ENCODE measurements at places on chromosomes 16 and 17. TPM values are rescaled to one million over a fixed set of nuclear protein-coding genes. Genes with fewer than 3 reads are reported as not detected.

DNA sequence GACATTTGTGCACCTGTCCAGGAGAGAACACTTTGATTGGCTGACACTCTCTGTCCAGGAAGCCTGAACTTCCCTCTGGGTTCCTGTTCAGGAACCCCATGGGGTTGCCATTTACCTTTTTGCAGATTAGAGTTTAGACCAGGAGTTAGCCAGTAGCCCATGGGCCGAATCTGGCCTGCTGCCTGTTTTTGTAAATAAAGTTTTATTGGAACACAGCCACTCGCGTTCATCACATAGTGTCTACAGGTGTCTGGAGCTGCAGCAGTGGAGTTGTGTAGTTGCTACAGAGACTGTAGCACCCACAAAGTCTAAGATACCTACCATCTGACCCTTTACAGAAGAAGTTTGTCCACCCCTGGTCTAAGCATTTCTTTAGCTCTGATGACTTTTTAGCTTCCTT lies 70.9 kb downstream of the ABCC1 start:
- H3K27me3 ChIP-seq = no peaks in the 10 kb centered on the region
- no peak overlapping the region for H3K27ac ChIP-seq
- no peaks in the 10 kb centered on the region for H3K36me3 ChIP-seq
- no peak overlapping the region for H3K4me3 ChIP-seq
- H3K4me1 ChIP-seq = no peaks in the 10 kb centered on the region

- no peaks in the 10 kb centered on the region for H3K27me3 ChIP-seq
- no peak overlapping the region for H3K27ac ChIP-seq
- peaks cover 16% of the 10 kb centered on the region for H3K4me1 ChIP-seq
- no peaks in the 10 kb centered on the region for H3K36me3 ChIP-seq
- peak; percentile 49 for DNase-seq
Observed at GRCh38 chr16:24701521-24701951, 27.9 kb upstream of the TNRC6A start.

GRCh38 chr16:12043953-12044352 lies 67.4 kb downstream of the SNX29 start:
- DNase-seq = no peak
- H3K27ac ChIP-seq = no peak overlapping the region
- no peaks in the 10 kb centered on the region for H3K27me3 ChIP-seq
- H3K4me3 ChIP-seq = no peak overlapping the region
- H3K4me1 ChIP-seq = no peaks in the 10 kb centered on the region
- no peaks in the 10 kb centered on the region for H3K36me3 ChIP-seq

DNA sequence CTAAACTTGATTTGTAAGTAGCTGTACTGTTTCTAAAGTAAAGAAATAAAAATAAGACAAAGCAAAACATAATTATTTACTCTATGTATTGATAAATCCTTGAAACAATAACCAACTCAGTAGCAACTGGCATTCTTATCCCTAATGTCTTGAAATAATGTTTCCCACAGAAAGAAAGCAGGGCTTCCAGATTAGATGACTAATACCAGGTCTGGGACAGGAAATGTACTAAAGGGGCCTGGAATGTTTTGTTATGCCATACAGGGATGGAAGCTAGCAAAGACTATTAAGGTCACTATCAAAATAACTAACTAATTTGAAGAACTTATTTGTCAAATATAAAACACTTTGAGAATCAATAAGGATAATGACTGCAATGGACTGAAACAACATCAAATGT lies 82.1 kb downstream of the CFDP1 start:
- no peak overlapping the region for H3K27ac ChIP-seq
- no peaks in the 10 kb centered on the region for H3K4me1 ChIP-seq
- H3K36me3 ChIP-seq = no peaks in the 10 kb centered on the region
- no peak for DNase-seq
- H3K4me3 ChIP-seq = no peak overlapping the region

DNA sequence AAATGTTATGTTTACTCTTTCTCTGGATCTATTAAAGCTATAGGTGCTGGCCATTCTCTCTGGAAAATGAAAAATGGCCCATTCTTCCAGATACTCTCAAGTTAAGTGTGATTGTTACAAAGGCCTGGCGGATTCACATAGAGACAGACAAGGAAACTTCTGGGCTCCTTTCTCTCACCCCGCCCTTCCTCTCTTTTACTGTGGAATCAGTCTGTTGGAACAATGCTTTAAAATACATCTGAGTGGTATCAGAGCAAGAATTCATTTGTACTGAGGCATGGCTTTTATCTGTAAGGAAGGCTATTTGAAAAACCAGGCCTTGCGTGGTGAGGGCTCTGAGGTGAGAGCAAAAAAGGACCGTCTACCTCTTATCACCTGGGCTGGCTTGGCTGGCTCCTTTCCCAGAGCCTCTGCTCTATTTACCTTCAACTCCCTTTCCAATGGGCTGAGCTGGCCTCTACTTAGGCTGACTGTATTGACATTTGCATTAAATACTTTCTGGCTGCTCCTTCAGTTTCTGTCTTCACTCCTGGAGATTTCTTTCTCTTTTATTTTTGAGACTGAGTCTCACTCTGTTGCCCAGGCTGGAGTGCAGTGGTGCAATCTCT lies 274.0 kb downstream of the PHKB start:
- H3K27me3 ChIP-seq = no peaks in the 10 kb centered on the region
- no peak for DNase-seq
- no peak overlapping the region for H3K27ac ChIP-seq
- H3K36me3 ChIP-seq = no peaks in the 10 kb centered on the region
- H3K4me1 ChIP-seq = no peaks in the 10 kb centered on the region
- H3K4me3 ChIP-seq = no peak overlapping the region

GRCh38 chr17:77237232-77238008 lies 96.7 kb downstream of the SEC14L1 start:
- no peak overlapping the region for H3K4me3 ChIP-seq
- DNase-seq = no peak
- H3K4me1 ChIP-seq = no peaks in the 10 kb centered on the region
- no peak overlapping the region for H3K27ac ChIP-seq
- H3K27me3 ChIP-seq = no peaks in the 10 kb centered on the region

DNA sequence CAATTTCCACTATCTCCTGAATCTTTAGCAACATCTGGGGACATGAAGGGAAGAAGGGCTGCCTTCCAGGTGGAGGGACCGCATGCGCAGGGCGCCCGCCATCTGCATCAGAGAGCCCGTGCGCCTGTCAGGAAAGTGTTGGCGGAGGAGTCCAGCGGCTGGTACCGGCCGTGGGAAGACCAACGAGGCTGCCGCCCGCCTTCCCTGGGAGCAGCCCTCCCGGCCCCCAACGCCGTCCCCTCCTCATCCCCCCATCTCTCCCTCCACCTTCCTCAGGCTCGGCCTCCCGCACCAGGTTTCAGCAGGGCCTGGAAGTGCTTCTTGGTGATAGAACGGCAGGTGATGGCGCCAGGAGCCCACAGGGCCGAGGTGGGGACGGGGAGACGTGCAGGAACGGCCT lies 8.8 kb downstream of the CLCN7 start:
- H3K4me1 ChIP-seq = no peaks in the 10 kb centered on the region
- no peak overlapping the region for H3K4me3 ChIP-seq
- H3K36me3 ChIP-seq = no peaks in the 10 kb centered on the region
- DNase-seq = no peak
- H3K27ac ChIP-seq = no peak overlapping the region

DNA sequence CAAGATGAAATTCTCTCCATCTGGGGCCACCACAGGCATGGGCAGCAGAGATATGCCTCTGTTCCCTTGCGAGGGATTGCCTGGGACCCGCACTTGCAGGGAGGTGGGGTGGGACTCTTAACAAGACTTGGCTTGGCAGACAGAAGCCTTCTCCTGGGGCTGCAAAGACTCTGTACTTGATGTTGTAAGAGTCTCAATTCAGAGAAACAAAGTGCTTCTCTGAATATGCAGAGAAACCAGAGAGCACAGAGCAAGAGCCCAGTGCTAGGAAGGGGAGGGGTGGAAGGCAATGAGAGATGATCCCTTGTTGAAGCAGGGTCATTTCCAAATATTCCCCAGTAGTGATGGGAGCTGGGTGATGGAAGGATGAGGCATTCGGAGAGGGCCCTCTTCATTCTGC lies 2.2 kb downstream of the MMP28 start:
- H3K27me3 ChIP-seq = peaks cover 6% of the 10 kb centered on the region
- DNase-seq = peak; percentile 6
- H3K4me1 ChIP-seq = no peaks in the 10 kb centered on the region

GRCh38 chr17:1673041-1673785 lies 11.5 kb downstream of the PRPF8 start:
- peaks cover 22% of the 10 kb centered on the region for H3K36me3 ChIP-seq
- no peak overlapping the region for H3K27ac ChIP-seq
- DNase-seq = no peak
- H3K4me3 ChIP-seq = no peak overlapping the region
- H3K27me3 ChIP-seq = no peaks in the 10 kb centered on the region

DNA sequence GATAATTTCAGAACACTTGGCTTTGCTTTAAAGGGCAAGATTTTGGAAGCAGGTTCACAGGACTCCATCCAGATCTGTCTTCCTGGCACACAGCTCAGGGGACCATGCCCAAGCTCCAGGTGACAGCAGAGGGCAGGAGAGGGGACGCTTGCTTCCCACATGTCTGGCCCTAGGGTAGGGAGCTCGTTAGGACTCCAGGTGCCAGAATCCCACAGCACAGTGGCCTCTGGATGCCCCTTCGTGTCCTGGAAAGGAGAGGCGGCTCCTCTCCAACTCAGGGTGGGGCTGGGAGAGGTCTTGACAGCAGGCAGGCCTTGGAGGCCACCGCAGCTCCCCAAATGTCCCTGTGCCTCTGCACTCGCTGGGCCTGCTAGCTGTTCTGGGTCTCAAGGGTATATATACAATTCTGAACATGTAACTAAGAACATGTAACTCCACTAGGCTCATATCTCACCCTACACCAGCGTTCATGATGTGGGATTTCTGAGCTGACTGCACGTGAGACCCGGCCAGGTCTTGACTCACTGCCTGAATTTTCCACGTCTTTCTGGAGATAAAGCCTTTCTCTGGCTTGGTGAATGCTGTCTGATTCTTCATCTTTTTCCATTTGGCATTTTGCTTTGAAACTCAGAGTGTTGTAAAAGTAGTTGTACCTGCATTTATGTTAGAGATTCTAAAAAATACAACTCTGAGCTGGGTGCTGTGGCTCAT lies 52.8 kb downstream of the MARCHF10 start:
- H3K27ac ChIP-seq = no peak overlapping the region
- no peak overlapping the region for H3K4me3 ChIP-seq
- no peaks in the 10 kb centered on the region for H3K27me3 ChIP-seq
- no peak for DNase-seq
- H3K36me3 ChIP-seq = no peaks in the 10 kb centered on the region

Gene ATP6V0D1
- total RNA-seq = 53.2 TPM

Gene BEAN1
- not detected for total RNA-seq

Gene SRL
- total RNA-seq = 0.62 TPM

Gene C16orf46
- total RNA-seq = 0.98 TPM

Gene GAS7
- 7.1 TPM for total RNA-seq

Gene POLDIP2
- total RNA-seq = 149 TPM
